ENCODE measurements at places on chromosomes 5 and 9. TPM values are rescaled to one million over a fixed set of nuclear protein-coding genes. Genes with fewer than 3 reads are reported as not detected.

DNA sequence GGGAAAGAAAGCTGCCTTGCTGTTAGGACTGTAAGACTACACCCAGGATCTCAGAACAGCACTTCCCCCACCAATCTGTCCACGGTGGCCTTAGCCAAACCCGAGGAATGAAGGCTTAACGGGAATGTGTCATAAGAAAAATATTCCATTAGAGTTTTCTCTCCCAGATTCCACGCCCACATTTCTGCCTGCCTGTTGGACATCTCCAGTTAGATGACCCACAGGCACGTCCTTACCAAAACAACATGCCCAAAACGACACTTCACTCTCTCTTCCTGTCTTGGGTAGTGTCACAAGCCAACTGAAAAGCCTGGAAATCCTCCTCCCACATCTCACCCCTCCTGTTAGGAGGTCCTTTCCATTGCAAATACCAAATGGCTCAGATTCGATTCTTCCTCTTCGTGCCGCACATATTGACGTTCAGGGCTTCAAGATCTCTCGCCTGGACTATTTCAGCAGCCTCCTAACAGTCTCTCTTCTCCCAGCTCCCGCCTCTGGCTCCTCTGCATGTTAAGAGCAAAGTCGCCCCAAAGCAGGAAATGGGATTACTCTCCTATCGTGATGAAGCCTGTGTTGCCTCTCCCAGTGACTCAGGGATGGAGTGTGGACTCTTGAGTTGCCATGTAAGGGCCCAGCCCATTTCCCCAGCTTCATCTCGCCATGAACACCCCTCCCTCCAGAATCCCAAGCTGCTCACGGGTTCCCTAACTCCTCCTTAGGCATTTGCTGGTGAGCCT lies 159.3 kb downstream of the NR3C1 start:
- peaks cover 4% of the 10 kb centered on the region for H3K36me3 ChIP-seq
- no peak overlapping the region for H3K27ac ChIP-seq
- no peaks in the 10 kb centered on the region for H3K4me1 ChIP-seq
- peaks cover 6% of the 10 kb centered on the region for H3K27me3 ChIP-seq
- H3K4me3 ChIP-seq: no peak overlapping the region

DNA sequence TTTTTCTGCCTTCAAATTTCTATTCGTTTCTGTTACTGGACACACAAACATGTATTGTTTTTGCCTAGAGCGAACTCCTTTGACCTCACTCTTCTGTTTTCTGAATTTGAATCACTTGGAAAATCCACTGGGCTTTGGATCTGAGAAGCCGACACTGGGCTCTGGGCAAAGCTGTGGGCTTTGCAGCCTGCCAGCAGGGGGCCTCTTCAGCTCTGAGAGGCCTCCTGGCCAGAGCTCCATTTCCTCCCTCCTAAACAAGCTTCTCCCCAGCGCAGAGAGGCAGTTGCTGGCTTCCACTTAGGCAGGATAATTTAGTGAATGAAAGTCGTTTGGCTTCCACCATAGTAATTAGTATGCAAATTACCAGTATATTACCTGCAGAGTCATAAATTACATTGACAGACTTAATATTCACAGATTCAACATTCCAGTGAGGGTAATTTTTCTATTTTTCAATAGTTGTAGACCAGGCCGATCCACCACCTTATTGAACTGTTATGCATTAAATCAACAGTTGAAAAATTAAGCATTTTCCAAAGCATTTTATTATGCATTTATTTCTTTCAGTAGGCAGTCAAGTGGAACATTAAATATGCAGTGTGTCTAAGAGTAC lies 104.0 kb upstream of the ZNF366 start:
- H3K27me3 ChIP-seq: peaks cover 22% of the 10 kb centered on the region
- DNase-seq: peak; percentile 47
- H3K27ac ChIP-seq: no peak overlapping the region
- H3K4me3 ChIP-seq: no peak overlapping the region
- H3K36me3 ChIP-seq: no peaks in the 10 kb centered on the region

- H3K4me1 ChIP-seq: peaks cover 12% of the 10 kb centered on the region
- H3K27me3 ChIP-seq: peaks cover 20% of the 10 kb centered on the region
These were observed 412 bp downstream of the FGF18 start for GRCh38 chr5:171419688-171420430.

DNA sequence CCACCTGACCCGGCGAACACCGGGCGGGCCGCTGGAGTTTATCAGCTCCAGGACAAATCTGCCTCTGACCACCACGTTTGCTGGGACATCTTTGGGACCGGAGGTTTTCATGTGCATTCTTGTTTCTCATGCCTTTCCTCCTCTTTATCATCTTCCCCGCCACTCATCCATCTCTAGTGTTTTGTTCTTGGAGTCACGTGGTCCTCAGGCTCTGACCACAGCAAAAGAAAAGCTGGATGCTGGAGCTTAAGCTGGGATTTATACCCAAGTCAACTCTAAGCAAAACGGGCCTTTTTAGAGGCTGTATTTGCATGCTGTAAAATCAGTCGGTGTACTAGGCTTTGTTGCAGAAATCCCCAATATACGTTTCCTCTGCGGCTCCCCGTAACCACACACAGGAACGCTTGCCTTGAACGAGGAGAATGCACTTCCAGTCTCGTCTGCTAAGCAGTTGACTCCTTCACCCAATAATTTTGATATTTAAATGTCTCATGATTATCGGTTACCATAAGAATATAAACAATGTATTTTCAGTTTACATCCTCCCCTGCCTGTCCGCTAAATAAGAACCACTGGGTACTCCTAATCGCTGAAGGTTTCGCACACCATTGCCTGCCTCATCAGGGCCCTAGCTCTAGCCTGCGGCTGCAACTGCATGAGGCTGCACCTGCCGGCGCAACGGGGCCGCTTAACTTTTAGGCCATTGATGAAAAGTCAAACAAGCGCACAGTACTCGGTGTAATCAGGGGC lies 560 bp upstream of the NDUFS6 start:
- H3K27ac ChIP-seq: peak overlapping the region; percentile 83
- H3K27me3 ChIP-seq: no peaks in the 10 kb centered on the region
- H3K4me1 ChIP-seq: peaks cover 59% of the 10 kb centered on the region
- peak overlapping the region; percentile 90 for H3K4me3 ChIP-seq

CFAP157 gene
- not detected for total RNA-seq

SLC34A3 gene
- 0.14 TPM for total RNA-seq

DNA sequence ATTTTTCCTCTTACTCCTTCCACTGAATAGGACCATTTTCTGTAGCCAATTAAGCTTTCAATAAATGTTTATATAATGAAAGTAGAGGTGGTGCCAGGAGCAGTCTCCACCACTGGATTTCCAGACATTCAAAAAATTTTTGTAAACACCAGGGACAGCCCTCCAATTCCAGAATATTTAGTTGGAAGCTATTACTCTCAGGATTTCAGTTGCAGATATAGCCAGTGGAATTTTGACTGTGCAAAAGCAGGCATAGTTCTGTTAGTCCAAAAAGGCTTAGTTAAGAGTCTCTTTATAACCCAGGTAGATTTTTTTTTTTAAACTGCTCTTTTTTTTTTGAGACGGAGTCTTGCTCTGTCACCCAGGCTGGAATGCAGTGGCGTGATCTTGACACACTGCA lies 138.1 kb upstream of the DMRT1 start:
- peaks cover 12% of the 10 kb centered on the region for H3K27me3 ChIP-seq
- no peak for DNase-seq
- no peaks in the 10 kb centered on the region for H3K36me3 ChIP-seq
- peaks cover 12% of the 10 kb centered on the region for H3K4me1 ChIP-seq
- no peak overlapping the region for H3K4me3 ChIP-seq

HMMR gene
- 87.2 TPM for total RNA-seq

PHF2 gene
- total RNA-seq: 27.6 TPM

DNA sequence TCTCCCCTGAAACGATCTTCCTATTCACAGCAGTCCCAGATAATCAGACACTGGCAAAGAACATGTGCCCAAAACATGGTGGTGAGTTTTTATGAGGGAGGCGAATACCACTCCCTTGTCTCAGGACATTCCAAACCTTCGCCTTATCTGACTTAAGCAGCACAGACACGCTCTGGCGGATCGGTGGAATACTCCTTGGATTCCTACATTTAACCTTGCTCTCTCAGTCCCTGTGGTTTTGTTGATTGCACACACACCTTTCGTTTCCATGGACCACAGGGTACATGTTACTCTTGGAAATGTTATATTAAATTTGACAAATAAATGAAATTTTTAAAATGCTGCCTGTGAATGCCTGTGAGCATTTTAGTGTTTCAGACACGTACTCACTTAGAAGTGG lies 87.8 kb upstream of the CPEB4 start:
- H3K4me3 ChIP-seq: no peak overlapping the region
- H3K36me3 ChIP-seq: no peaks in the 10 kb centered on the region
- peaks cover 6% of the 10 kb centered on the region for H3K27me3 ChIP-seq

GRCh38 chr5:89047571-89047970 lies 164.6 kb upstream of the MEF2C start:
- no peaks in the 10 kb centered on the region for H3K36me3 ChIP-seq
- H3K27ac ChIP-seq: no peak overlapping the region
- no peaks in the 10 kb centered on the region for H3K4me1 ChIP-seq

DNA sequence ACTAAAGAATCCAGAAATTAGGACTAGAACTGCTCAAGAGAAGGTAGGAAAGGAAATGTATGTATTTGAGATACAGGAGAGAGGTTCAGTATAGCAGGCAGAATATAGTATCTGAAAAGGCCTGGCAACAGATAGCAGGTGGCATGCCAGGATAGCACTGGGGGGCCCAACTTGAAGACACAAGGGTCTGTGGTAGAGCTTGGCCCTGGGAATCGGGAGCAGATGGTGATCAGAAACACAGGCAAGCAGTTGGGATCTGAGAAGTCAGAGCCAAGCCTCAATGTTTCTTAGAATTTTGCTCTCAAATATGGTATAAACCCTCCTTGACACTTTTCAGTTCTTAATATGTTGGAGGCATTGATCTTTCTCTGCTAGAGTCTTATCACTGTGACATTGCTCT lies 499.8 kb upstream of the CD180 start:
- H3K36me3 ChIP-seq: no peaks in the 10 kb centered on the region
- H3K27ac ChIP-seq: no peak overlapping the region
- H3K4me3 ChIP-seq: no peak overlapping the region
- H3K4me1 ChIP-seq: no peaks in the 10 kb centered on the region
- no peaks in the 10 kb centered on the region for H3K27me3 ChIP-seq

BTNL9 gene
- total RNA-seq: 0.55 TPM

GRCh38 chr9:79742110-79742721 lies 170.5 kb downstream of the TLE4 start:
- H3K4me1 ChIP-seq: no peaks in the 10 kb centered on the region
- peaks cover 8% of the 10 kb centered on the region for H3K27me3 ChIP-seq
- H3K4me3 ChIP-seq: no peak overlapping the region
- H3K27ac ChIP-seq: no peak overlapping the region

ST8SIA4 gene
- total RNA-seq: 44.5 TPM

OR1Q1 gene
- not detected for total RNA-seq

DNA sequence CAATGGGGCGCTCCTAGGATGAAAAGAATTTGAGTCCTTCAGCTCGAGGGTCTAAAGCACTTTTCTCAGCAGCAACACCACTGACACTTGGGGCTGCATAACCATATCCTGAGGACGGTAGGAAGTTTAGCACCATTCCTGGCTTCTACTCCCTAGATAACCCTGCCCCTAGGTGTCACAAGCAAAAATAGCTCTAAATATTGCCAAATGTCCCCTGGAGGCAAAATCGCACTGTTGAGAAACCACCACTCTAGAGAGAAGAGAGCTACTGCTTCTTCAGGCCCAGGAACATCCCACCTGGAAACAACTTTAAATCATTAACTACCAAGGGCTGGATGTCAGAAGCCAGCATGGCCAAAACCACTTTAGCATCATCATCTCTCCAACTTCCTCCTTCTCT lies 29.8 kb downstream of the MYO10 start:
- peaks cover 1% of the 10 kb centered on the region for H3K36me3 ChIP-seq
- no peaks in the 10 kb centered on the region for H3K27me3 ChIP-seq
- no peak overlapping the region for H3K4me3 ChIP-seq

INSL6 gene
- total RNA-seq: not detected

DNA sequence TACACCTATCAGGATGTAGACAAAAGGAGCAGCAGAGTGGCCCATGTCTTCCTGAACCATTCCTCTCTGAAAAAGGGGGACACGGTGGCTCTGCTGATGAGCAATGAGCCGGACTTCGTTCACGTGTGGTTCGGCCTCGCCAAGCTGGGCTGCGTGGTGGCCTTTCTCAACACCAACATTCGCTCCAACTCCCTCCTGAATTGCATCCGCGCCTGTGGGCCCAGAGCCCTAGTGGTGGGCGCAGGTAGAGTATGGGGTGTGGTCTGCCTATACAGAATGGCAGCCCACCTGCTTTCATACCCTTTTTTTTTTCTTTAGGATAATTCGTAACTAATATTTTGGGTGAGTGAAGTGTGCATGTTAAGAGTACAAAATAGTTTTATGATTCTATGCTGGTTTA lies 1.1 kb downstream of the SLC27A6 start:
- H3K4me3 ChIP-seq: no peak overlapping the region
- no peak for DNase-seq
- no peak overlapping the region for H3K27ac ChIP-seq
- H3K27me3 ChIP-seq: no peaks in the 10 kb centered on the region

- H3K4me3 ChIP-seq: no peak overlapping the region
- no peaks in the 10 kb centered on the region for H3K36me3 ChIP-seq
- no peaks in the 10 kb centered on the region for H3K4me1 ChIP-seq
- no peak for DNase-seq
- no peaks in the 10 kb centered on the region for H3K27me3 ChIP-seq
These were observed 187.7 kb upstream of the RGMB start for GRCh38 chr5:98585661-98586310.

GLDC gene
- 5.2 TPM for total RNA-seq

SLC36A2 gene
- not detected for total RNA-seq

DNA sequence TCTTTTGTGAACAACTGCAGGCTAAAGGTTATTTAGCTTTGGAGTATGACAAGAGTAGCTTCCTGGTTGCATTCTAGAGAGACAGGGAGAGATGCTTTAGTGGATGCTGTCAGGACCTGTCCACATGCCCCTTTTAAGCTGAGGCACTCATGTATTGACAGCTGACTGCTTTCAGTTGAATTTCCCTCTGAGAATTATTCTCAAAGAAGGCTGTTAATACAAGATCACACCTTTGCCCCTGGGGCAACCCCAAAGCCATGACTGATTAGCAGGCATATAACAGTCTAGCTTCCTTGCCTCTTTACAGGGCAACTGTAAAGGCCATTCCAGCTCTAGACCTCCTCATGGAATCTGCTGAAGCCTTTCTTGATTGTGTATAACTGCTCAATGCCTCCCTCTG lies 117.6 kb upstream of the ATP10B start:
- H3K27me3 ChIP-seq: no peaks in the 10 kb centered on the region
- no peaks in the 10 kb centered on the region for H3K4me1 ChIP-seq
- no peak overlapping the region for H3K4me3 ChIP-seq
- no peaks in the 10 kb centered on the region for H3K36me3 ChIP-seq
- DNase-seq: no peak

PANK3 gene
- 48.6 TPM for total RNA-seq

GRCh38 chr5:139974661-139975060 lies 68.4 kb downstream of the NRG2 start:
- H3K36me3 ChIP-seq: no peaks in the 10 kb centered on the region
- DNase-seq: no peak
- H3K27ac ChIP-seq: no peak overlapping the region
- no peaks in the 10 kb centered on the region for H3K4me1 ChIP-seq

- no peak overlapping the region for H3K27ac ChIP-seq
- H3K36me3 ChIP-seq: no peaks in the 10 kb centered on the region
- no peak for DNase-seq
- no peaks in the 10 kb centered on the region for H3K4me1 ChIP-seq
- H3K27me3 ChIP-seq: no peaks in the 10 kb centered on the region
These were observed 990.4 kb downstream of the EFNA5 start for GRCh38 chr5:106680330-106680729.

- no peaks in the 10 kb centered on the region for H3K36me3 ChIP-seq
- no peaks in the 10 kb centered on the region for H3K27me3 ChIP-seq
- no peaks in the 10 kb centered on the region for H3K4me1 ChIP-seq
- no peak for DNase-seq
- H3K27ac ChIP-seq: no peak overlapping the region
These were observed 83.0 kb upstream of the DAP start for GRCh38 chr5:10844016-10844415.

PCDHA1 gene
- not detected for total RNA-seq

Data from activated T-cell treated with anti-CD3 and anti-CD28 coated beads, Interleukin-2, amount 50 U/mL, for 72 hours (primary cell).